Activated CD8-positive, alpha-beta memory T cell treated with anti-CD3 and anti-CD28 coated beads for 4 hours (primary cell): ENCODE measurements at places on chromosomes 7 and 10.

- no peak for DNase-seq
These were observed 160.6 kb upstream of the SHH start for GRCh38 chr7:155972651-155973390.

GRCh38 chr10:47045331-47045861 lies 134.2 kb downstream of the PTPN20 start:
- no peak for DNase-seq

- no peak for DNase-seq
These were observed 16.0 kb upstream of the TMEM168 start for GRCh38 chr7:112806156-112806555.

- DNase-seq, result no peak
These were observed 101.3 kb downstream of the SDHAF3 start for GRCh38 chr7:97218767-97219166.

GRCh38 chr7:44172352-44172751 lies 16.9 kb downstream of the GCK start:
- no peak for DNase-seq

DNA sequence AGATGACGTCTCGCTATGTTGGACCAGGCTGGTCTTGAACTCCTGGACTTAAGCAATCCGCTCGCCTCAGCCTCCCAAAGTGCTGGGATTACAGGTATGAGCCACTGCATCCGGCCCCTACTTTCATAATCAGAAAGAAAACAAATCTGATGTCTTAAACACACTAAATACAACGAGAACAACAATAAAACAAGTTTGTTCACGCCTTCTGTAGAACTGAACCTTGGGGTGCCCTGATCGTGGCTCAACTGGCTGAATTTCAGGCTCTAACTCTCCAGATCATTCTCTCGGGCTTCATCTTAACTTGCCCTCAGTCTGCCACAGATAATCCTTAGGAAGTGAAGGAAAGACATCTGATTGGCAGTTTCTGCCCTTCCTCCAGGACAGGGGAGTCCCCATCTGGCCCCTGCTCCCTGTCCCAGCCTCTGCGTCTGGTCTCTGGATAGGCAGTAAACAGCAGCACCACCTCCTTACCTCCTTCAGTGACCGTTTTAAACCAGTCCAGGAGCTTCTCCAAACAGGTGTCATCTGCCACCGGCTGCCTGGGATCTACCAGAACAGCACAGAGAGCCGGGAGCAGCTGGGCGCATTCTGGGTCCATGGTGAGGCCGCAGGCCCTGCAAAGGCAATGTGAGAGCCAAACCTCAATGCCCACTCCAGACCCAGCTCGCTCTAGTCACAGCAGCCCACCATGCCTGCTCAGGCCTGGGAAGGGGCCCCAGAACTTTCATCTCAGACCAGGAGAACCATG lies 1.3 kb downstream of the BRAT1 start:
- no peak for DNase-seq

GRCh38 chr7:97001656-97002554 lies 3.4 kb upstream of the DLX6 start:
- no peak for DNase-seq

DNA sequence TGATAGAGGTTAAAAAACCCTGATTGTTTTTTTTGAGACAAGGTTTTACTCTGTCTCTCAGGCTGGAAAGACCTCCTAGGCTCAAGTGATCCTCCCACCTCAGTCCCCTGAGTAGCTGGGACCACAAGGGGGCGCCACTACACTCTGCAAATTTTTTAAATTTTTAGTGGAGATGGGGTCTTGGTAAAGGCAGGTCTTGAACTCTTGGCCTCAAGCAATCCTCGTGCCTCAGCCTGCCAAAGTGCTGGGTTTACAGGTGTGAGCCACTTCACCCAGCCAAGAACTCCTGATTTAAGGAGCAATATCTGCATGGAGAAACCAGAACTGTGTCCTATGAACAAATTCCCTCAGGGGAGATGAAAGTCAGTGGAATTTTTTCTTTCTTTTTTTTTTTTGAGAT lies 7.3 kb upstream of the KLHDC10 start:
- DNase-seq, result peak; percentile 33

GRCh38 chr10:101308051-101308450 lies 45.9 kb upstream of the BTRC start:
- DNase-seq, result no peak

DNA sequence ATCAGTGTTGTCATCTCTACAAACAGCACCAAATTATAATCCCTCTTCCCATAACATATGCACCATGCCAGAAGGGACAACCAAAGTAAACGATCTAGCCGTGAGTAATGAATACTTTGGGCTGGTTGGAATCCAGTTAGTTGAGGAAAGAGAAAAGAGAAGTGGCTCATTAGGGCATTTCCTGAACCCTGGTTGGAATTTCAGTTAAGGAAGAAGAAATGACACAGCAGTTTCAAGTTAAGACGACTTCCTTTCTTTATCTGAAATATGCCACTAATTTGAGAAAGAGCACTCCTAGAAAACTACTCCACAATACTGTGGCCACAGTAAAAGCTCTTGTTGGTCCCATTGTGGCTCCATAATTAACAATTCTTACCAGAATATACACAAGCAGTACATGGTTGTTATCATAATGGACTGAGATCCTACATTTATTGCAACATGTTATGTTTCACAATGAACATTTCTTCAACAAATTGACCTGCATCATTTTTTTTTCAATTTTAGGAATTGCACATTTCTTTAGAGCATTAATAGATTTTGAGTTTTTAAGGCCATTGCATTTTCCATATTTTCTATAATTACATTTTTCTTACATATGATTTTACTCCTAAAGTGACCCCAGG lies at the start of gene TFEC:
Gene TFEC (minus strand): TSS at position 113 of the 626 bp plus-strand sequence. CDS start 46,322 bp downstream, outside the sequence.
- DNase-seq, result no peak

GRCh38 chr7:85673876-85674275 lies 487.0 kb upstream of the SEMA3D start:
- no peak for DNase-seq

DNA sequence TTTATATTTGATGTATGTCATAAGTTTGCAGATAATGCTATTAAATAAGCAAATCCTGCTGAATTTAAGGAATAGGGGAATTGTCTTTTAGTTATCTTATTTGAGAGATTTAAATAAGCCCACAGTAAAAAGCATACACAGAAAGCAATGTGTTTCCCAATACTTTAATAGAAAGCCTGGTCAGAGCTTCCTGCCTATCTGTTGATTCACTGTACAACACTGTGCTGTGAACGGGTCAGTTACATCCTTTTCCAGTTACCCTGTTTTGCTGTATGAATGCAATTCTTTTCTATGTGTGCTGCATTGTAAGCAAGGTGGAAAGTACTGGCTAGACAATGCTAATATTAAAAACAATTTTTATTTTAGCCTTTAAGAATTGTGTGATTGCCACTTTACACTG lies 81.2 kb downstream of the ANKRD7 start:
- DNase-seq, result no peak

DNA sequence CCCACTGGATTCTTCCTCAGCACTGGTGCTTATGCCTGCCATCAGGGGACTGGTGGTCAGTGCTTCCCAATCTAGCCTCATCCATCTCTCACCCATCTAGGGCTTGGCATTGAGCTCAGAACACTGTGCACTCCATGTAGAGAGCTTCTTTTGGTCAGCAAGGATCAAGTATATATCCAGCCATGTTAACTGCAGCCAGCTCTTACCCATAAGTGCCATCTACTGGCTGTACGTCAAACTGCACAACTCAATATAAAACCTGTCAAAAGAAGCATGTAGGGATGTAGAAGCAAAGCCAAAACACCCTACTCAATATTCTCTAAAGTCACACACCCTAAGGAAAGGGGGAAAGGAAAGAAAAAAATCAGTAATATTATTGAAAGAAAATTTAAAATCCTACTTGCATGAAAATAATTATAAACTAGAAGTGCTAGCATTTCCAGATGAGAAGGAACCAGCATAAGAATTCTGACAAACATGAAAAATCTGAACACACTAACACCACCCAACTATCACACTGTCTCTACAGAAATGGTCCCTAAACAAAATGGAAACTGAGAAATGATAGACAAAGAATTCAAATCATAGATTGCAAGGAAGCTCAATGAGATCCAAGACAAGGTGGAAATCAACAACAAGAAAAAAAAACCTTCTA lies 531.1 kb upstream of the STEAP1 start:
- DNase-seq, result no peak

DNA sequence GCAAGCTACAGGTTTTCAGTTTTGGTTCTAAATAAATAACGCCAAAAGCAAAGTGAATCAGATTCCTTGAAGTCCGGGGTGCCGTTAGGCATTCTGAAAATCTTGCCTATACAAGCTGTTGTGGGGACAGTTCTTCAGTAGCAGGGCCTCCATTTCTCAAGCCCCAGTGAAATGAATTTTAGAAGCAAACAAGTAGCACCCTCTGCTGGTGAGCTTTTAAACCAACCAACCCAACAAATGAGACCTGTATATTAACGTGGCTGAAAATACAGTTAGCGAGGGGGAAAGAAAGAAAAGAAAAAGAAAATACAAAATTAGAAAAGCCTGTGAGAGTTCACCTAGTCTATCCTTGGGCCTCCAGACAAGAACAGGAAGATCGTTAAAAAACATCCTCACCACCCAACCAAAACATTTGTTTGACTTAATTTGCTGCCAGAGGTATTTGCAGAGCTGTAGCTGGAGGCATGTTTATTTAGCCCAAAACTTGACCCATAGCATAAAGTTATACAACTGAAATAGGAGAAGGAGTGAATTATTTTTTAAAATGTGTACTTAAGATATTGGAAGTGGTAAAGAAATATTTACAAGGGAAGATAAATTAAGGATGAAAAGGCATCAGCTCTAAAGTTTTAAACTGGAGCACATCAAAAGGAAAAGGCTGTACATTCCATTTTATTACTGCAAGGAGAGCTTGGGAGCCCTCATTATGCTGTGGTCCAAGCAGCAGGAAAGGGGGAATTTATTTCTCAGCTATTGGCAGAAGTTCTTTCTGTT lies 98.9 kb downstream of the DYNC1I1 start:
- no peak for DNase-seq

- DNase-seq, result no peak
These were observed 211.9 kb upstream of the GLI3 start for GRCh38 chr7:42448901-42449300.

DNA sequence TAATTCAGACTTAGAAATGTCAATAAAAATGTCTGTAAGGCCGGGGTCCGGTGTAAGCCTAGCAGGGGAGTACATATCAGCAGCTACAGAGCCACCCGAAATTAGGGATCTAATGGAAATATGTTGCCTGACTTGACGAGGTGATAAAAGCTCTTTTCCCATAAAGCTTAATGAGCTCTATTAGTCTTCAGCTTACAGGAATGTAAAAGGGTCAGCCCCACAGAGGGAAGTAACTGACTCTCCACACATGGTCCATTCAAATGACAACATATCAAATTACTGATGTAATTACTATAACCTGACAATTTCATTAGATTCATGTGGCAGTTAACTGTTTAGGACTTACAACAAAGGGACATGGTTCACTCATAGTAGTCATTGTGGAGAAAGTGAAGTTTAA lies 62.3 kb downstream of the ATE1 start:
- no peak for DNase-seq

- DNase-seq, result no peak
These were observed 66.1 kb upstream of the AQP1 start for GRCh38 chr7:30845426-30846135.

- no peak for DNase-seq
These were observed 6.5 kb upstream of the TSPAN13 start for GRCh38 chr7:16747102-16747501.

GRCh38 chr10:11707624-11708350 lies 34.4 kb upstream of the ECHDC3 start:
- DNase-seq, result no peak

DNA sequence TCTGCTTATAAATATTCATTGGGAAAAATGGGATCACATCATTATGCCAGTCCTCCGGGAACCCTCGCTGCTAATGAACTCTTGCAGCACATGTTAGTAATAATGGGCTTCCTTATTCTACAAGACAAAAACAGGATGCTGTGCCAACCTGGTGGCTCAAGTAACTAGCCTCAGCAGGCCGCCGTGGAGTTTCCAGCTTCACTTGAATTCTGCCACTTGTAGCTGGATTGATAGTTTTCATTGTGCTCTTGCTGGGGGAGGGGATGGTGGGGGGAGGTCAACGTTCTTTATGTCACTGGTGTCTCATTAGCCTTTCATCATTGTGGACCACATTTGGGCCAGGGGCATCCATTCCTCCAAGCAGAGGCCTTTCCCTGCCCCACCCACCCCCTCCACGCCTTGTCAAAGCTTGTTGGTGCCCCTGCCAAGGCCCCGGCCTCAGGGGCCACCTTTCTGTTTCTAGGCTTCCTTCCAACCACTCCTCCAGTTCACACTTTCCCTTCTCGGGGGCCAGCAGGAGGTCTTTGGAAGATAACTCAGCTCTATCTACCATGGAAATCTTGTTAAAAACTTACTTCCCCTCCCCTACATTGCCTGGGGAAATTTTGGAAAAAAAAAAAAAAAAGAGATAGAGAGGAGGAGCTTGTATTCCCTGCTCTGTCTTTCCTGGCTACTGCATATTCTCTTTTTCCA lies 153.9 kb downstream of the BMPER start:
- no peak for DNase-seq

DNA sequence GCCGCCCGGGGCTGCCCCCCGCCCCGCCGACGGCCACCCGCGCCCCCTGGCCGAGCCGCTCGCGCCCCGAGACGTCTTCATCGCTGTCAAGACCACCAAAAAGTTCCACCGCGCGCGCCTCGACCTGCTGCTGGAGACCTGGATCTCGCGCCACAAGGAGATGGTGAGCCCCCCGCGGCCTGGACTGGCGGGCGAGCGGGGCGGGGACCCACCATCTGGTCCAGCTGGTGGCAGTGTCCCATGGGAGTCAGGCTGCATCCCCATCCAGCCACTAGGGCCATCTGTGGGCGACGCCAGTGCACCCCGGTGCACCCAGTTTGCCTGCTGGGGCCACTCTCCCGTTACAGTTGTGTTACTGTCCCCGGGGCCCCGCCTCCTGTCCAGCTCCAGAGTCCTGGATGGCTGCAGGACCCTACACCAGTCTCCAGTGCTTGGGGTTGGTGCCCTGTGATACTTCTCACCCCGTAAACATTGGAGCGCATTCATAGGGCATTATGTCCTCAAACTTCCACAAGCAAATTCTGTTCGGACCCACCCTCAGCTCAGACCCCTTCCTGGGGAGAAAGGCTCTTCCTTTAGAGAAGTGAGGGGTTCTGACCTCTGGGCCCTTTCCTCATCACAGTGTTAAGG lies 672 bp downstream of the LFNG start:
- DNase-seq, result no peak

- DNase-seq, result no peak
These were observed 57.8 kb upstream of the SDK1 start for GRCh38 chr7:3243256-3243655.

DNA sequence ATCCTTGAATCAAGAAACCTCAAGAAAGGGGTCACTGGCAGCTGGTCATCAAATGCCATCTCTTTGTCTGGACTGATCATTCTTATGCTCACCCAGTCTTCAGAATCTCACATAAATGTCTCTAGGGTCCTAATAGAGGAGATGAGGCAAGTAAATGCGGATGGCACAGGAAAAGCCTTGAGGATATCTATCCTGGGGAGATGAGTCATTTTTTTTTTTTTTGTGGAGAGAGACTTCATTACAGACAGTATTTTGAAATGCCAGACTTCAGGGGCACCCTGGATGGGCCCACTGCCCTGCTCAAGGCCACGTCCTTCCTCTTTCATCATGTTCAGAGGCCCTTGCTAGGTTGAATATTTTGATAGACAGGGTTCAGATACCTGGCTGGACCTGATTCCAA lies 19.5 kb upstream of the PLPP4 start:
- no peak for DNase-seq

- DNase-seq, result no peak
These were observed 119.8 kb downstream of the SMURF1 start for GRCh38 chr7:99024066-99024465.

GRCh38 chr10:23630376-23630775 lies 191.5 kb downstream of the OTUD1 start:
- DNase-seq, result no peak

- no peak for DNase-seq
These were observed 22.2 kb upstream of the BMPER start for GRCh38 chr7:33882950-33883670.
